ENCODE measurements at places on chromosomes 11 and 22.

DNA sequence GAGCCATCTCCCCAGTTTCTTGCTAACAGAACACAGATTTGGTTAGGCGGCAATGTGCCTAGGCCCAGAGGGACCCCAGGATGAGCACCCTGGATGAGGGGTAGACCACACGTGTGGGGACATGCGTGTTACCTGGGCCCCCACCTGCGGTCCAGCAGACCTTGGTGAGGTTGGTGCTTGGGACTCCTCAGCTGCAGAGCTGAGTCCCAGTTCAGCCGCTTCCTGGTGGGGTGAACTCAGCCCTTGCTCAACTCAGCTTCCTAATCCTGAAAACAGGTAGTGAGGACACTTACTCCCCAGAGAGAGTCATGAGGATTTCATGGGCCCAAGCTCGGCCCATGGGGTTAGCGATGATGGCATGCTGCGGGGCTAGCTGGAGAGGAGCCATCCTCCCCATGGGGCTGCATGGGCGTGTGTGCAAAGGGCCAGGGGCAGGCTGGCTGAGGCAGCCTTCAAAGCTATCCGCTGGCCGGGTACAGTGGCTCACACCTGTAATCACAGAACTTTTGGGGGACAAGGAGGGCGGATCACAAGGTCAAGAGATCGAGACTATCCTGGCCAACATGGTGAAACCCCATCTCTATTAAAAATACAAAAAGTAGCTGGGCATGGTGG, 46.9 kb upstream of the SHISAL1 start:
- no peak for DNase-seq

GRCh38 chr11:64185175-64185692, 737 bp upstream of the STIP1 start:
- DNase-seq, result no peak

DNA sequence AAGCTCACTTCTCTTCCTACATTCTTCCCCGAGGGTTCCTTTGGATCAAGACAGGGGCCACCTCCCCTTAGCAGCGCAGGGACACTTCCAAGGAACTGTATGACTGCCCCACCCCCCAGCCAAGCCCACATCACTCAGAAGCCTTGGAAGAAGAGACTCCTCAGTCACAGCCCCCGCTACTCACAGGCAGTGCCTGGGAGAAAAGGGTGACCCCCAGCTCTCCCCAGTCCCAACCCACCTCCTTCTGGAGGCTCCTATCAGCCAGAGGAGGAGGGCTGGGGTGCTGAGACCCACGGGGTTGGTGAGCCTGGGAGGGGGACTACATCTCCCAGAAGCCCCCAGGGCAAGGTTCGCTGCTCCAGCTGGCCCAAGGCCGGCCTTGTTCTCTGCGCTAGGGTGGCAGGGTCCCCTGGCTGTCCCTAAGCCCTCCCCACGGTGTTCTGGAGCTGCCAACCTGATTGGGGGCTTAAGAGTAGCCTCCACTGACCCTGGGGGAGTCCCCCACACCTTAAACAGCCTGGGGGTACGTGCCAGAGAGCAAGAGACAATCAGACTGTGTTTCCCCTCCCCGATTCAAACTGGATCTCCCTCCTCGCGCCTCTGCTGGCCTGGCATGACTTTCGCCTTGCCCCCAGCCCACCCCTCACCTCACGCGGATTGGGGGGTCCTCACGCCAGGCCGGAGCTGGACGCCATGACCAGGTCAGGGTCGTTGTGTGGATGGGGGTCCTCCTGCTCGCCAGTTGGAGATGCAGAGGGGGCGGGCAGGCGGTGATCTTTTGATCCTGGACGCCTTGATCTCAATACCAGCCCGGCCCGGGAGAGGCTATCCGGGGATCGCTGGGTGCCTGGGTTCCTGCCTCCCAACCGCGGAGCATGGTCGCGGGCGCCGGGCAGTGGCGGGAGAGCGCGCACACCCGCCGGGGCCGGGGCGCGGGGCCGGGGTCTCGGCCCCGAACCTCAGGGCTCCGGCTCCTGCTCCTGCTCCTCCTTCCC, 838 bp downstream of the BCL9L start:
- DNase-seq, result peak; percentile 71

GRCh38 chr22:29126670-29127395, 54.0 kb downstream of the KREMEN1 start:
- no peak for DNase-seq

DNA sequence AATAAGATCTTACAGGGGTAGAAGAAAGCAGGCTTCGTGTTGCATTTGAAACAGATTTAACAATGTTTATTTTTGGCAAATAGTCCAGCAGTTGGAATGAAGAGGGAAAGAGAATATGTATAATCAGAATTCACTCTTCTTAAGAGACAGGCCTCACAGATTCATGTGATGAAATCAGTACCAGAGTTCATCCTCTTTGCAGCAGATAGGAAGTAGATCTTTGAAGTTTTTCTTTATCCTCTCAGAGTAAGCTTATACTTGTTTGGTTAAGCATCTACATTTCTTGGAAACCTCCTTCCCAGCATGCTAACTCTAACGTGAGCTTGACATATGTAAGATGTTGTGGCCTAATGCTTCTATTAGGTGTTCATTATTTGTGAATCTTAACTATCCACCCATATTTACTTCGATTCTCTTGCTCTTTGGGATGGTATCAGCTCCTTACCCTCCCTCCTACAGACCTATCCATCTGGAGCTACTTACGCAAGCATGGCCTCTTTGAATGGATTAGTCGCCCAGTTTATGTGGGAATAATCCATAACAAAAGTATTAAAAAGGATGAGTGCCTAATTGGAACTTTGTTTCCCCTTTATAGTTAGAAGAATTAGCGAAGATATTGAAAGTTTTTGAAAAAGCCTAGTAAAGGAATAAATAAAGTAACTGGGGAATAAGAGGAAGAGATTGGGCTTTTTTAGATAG, 80.1 kb downstream of the PRMT3 start:
- no peak for DNase-seq

- DNase-seq, result peak; percentile 86
These were observed 9.7 kb upstream of the SAAL1 start for GRCh38 chr11:18115360-18116127.

DNA sequence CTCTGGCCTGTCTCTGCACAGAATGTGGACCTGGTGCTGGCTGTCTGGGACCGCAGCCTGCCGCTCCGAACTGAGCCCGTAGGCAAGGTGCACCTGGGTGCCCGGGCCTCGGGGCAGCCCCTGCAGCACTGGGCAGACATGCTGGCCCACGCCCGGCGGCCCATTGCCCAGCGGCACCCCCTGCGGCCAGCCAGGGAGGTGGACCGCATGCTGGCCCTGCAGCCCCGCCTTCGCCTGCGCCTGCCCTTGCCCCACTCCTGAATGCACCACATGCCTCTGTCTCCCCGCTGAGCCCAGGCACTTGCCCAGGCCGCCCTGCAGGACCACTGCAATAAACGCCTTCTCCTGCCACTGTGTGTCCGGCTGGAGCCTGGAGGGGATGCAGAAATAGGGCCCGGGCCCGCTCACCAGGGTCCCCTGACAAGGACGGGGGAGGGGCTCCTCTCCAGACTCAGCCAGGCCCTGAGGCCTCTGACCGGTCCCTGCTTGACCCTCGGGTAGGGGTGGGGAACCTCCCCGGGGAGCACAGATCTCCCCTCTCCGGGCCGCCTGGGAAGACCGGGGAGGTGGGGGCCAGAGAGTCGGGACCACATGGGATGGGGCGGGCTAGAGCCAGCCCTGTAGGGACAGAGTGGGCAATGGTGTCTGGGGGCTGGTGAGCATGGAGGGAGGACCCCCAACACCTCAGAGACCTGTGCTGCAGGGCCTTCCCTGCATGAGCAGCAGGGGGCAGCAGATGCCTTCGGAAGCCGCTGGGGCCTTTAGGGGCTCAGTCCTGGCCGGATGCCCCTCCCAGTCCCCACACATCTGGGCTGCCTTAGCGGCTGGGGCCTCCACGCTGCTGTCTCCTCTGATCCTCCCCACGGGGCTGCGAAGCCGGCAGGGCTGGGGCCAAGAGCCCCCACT, 1.4 kb upstream of the TNNI2 start:
- DNase-seq, result peak; percentile 92

- no peak for DNase-seq
These were observed 8.8 kb upstream of the WNT11 start for GRCh38 chr11:76214968-76215548.

DNA sequence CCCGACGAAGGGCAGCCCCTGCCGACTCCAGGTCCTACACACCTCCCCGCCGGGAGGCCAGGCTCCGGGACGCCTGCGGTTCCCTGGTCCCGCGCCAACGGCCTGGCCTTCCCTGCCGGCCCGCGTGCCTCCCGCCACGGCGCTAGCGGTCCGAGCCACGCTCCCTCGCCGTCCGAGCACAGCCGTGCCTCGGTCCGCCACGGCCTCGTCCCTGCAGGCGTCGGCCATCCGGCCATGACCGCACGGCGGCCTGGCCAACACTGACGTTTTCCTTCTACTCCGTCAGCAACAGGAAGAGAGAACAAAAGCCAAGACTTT, 532 bp downstream of the EIF4G2 start:
- DNase-seq, result no peak

- DNase-seq, result no peak
These were observed 752.7 kb downstream of the METTL15 start for GRCh38 chr11:28860893-28861292.

- no peak for DNase-seq
These were observed 5.6 kb downstream of the DGCR8 start for GRCh38 chr22:20085651-20086050.

GRCh38 chr11:74687237-74688023, 43.8 kb downstream of the CHRDL2 start:
- DNase-seq, result no peak

DNA sequence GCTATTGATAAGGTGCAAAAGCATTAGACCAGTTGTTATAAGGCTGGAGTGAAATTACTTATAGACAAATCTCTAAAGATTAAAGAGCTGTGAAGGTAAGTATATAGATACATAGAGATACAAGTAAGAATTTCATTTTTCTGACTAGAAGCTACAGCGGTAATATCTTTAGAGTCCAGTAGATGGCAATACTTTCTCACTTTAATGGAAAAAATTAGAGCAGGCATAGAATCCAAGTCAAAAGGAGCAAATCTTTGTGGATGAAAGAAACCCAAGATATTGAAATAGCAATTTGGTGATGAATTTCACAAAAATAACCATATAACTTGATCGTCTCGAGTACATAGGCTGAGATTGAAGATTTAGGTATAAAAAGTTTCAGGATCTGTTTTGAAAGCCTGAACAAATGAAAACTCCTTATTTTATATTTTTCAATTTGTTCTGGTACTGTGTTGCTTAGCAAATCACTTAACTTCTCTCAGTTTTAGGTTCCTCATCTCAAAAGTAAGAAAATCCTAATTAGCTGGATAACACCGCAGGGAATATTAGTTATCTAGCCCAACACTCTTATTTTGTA, 81.9 kb downstream of the UVRAG start:
- peak; percentile 71 for DNase-seq

- DNase-seq, result no peak
These were observed 36.7 kb upstream of the SESN3 start for GRCh38 chr11:95267601-95268213.

DNA sequence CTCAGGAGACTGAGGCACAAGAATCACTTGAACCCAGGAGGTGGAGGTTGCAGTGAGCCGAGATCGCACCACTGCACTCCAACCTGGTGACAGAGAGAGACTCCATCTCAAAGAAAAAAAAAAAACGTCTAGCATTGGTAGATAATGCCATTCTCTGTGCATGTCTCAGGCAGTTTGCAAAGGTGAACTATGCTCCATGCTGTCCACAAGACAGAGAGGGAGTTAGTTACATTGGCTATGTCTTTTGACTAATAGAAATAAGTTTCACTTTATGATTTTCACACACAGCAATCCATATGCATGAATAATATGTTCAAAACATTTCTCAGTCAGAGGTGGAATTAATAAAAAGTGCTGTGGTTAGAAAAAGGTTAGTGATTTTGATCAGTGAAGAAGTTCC, 591.4 kb downstream of the ETS1 start:
- DNase-seq, result no peak

DNA sequence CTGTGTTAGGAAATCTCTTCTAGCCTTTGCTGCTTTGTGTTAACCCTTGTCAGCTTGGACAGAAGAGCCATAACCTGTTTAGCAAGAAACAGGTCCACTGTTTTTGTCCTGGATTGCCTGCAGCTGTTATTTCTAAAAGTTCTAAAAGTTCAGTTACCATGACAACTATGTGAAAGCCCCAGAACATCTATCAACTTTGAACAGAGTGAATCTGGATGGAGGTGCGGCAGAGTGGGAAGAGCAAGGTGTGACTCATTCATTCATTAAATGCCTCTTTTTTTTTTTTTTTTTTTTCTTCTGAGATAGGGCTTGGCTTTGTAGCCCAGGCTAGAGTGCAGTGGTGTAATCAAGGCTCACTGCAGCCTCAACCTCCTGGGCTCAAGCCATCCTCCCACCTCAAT, 50.5 kb downstream of the RBX1 start:
- no peak for DNase-seq

GRCh38 chr11:124745835-124746620, 6.0 kb downstream of the VSIG2 start:
- DNase-seq, result peak; percentile 46

DNA sequence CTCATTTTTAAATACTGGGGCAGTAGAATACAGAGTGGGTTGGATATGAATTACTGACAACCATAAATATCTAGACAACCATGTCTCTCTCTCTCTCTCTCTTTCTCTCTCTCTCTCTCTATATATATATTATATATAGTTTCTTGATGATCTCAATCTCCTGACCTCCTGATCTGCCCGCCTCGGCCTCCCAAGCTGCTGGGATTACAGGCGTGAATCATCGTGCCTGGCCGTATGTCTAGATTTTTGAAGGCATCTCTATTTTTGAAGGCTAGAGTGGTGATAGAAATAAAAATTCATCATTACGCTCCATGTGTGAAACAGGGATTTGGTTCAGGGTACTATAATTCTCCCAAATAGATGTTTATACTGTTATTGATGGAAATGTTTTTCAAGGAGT, 84.1 kb downstream of the DDX10 start:
- no peak for DNase-seq

DNA sequence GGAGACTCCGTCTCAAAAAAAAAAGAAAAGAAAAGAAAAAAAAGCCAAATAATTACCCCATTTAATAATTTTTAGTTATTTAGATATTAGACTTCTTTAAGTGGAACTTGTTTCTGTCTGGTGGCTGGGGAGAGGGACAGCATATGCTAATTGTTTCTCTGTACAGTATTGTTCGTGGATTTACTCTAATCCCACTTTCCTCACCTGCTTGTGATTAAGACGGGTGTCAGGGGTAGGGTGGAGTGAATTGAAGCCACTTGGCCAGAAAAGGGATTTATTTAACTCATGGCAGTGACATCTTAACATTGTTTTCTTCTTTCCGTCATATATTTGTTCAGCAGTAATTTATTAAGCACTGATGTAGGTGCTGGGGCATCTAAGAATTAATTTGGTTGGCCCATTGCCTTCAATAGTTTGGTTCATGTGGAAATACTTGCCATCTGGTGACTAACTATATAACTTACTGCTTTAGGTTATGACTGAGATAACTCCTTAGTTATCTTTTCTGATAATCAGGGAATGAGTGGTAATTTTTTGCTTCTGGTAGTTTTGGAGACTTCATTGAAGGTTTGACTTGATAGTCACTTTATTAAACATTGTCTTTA, 4.6 kb downstream of the TNRC6B start:
- DNase-seq, result no peak

DNA sequence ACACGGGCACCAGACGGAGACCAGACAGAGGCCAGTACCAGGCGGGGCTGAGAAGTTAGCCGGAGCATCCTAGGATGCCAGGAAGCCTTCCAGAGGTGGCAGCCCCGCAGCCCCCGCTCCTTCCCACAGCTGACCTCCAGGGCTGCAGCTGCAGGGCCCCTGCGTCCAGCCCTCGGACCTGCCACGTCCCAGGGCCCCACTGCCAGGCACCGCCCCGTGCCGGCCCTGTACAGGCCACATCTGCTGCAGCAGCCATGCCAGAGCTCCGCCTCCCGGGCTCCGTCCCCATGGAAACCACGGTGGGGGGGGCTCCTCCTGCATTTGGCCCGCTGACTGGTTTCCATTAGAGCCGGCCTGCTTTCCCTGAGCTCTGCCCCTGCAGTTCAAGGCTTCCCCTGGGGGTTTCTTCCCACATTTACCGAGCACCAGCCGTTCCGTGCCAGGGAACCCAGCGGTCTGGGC, 62.5 kb upstream of the PPARA start:
- no peak for DNase-seq

Measured in NAMALWA (cell line).